ENCODE measurements at places on chromosomes 6 and 20.
A peak's percentile ranks its signal among the peaks of the same experiment; 100 is the strongest.

DNA sequence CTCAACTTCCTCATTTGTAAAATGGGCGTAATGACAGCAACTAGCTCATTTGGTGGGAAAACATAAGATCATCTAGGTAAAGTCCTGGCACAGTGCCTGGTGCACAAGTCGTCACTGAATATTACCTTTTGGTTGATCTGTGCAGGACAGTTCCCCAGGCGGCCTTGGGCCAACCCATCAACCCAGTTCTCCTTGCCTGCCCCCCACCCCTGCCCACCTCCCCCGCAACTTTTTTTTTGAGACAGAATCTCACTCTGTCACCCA, 99.2 kb downstream of the JPH2 start:
- no peak for DNase-seq

- DNase-seq: no peak
Measured at GRCh38 chr20:18984238-18985200, 170.9 kb downstream of the SCP2D1 start.

DNA sequence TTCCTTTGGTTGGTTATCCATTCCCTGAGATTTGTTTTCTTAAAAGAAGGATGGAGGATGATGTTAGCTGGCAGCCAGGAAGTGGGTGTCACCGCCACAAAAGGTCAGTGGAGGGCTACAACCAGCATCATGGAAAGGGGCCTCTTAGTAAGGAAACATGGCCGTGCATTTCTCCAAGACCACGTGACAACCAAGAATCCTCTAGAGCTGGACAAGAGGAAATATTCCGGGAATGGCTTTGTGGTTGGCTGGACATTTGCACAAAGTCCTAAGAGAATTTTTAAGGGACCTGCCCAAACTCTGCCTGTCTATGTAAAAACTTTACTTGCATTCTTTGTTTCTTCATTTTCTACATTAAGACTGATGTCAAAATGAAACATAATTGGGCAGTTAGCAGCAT, 399.9 kb upstream of the MARCKS start:
- DNase-seq: no peak

GRCh38 chr6:144055121-144055931, 40.0 kb downstream of the SF3B5 start:
- DNase-seq: peak; percentile 75

GRCh38 chr20:45017857-45018256, 51.5 kb downstream of the STK4 start:
- DNase-seq: no peak

GRCh38 chr6:106527979-106528378, 101.3 kb downstream of the RTN4IP1 start:
- DNase-seq: peak; percentile 54

GRCh38 chr6:24903681-24904080, 32.1 kb downstream of the RIPOR2 start:
- DNase-seq: no peak

GRCh38 chr20:59010995-59011873, 4.2 kb upstream of the CTSZ start:
- peak; percentile 41 for DNase-seq

GRCh38 chr6:170075659-170076223, 215.1 kb downstream of the DLL1 start:
- DNase-seq: no peak

DNA sequence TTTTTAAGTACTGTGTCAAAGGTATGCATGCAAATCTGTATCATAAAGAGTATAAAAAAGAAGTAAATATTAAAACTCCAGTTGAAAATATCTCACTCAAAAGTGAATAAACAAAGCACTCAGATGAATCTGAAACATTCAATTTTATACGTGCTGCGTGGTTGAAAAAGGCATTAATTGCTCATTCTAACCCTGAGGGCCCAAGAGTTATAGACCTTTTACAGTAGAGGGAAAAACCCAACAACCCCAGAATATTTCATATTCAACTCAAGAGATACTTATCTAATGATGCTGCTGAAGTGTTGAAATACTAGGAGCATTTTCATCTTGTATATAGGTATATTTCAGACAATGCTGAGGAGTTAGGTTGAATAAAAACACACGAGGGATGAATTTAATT, 862.8 kb upstream of the CITED2 start:
- DNase-seq: no peak
